ENCODE measurements at places on chromosomes 2 and 18. TPM values are rescaled to one million over a fixed set of nuclear protein-coding genes. Genes with fewer than 3 reads are reported as not detected.

- H3K4me1 ChIP-seq: no peaks in the 10 kb centered on the region
- no peak for DNase-seq
- no peaks in the 10 kb centered on the region for H3K27me3 ChIP-seq
These were observed 49.7 kb downstream of the RRM2 start for GRCh38 chr2:10172033-10172871.

Gene INPP5D
- total RNA-seq: 11.6 TPM

Gene LAMA1
- total RNA-seq: 0.69 TPM

DNA sequence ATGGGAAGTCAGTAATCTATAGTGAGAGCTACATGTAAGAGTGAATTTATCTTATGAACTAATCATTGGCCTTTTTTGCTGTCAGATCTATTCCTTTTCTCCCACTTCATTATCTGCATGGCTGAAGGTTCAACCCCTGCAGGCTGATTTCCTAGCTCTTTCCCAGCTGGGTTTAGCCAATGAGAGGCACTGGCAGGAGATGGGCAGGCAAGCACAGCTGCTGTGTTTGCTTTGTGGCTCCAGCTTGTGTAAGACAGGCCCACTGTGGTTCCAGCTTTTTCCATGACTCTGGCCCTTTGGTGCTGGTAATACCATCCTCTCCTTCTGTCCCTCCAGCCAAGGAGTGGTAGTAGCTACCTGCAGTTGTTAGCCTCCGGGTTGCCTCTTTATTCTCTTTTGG lies 248.8 kb downstream of the PLCL1 start:
- no peak overlapping the region for H3K4me3 ChIP-seq
- no peaks in the 10 kb centered on the region for H3K27me3 ChIP-seq
- H3K36me3 ChIP-seq: no peaks in the 10 kb centered on the region

DNA sequence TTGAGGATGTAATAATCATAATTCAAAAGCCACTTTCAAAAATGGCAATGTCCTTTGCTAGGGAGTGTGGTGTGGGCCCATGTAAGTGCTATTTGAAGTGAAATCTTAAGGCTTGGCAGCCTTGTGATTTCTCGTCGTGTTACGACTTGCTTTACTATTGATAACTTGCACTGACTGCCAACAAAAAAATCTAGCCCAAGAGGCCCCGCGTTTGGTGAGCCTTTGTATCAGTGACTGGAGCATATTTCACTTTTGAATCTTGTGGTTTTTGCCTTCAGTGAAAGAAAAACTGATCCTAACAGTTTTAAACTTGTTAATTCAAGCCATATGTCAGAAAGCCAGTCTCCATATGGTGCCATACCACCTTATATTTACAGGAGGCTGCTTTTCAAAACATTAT lies 248.0 kb downstream of the TMEM182 start:
- no peaks in the 10 kb centered on the region for H3K27me3 ChIP-seq
- no peak overlapping the region for H3K27ac ChIP-seq
- no peaks in the 10 kb centered on the region for H3K36me3 ChIP-seq
- DNase-seq: no peak

GRCh38 chr2:24834733-24835395 lies 41.6 kb downstream of the CENPO start:
- no peaks in the 10 kb centered on the region for H3K4me1 ChIP-seq
- no peak overlapping the region for H3K27ac ChIP-seq
- no peak overlapping the region for H3K4me3 ChIP-seq
- DNase-seq: no peak

DNA sequence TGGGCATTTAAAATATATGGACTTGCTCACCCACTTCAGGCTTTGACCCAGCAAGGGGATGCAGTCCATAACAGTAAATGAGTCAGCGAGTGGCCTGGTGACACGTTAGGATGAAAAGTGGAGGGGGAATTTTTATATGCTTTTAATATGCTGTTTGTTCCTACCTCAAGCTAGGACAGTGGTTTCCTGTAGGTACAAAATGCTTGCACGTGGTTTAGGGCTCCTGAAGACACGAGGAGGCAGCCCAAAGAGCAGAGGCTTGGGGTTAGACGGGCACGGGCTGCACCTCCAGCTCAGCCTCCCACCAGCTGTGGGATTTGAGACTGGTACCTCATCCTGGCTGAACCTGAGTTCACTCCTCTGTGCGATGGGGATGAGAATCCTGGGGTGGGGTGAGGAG lies 306.2 kb upstream of the CXCR4 start:
- DNase-seq: peak; percentile 29
- H3K36me3 ChIP-seq: no peaks in the 10 kb centered on the region
- H3K4me3 ChIP-seq: no peak overlapping the region
- no peak overlapping the region for H3K27ac ChIP-seq
- H3K27me3 ChIP-seq: no peaks in the 10 kb centered on the region

DNA sequence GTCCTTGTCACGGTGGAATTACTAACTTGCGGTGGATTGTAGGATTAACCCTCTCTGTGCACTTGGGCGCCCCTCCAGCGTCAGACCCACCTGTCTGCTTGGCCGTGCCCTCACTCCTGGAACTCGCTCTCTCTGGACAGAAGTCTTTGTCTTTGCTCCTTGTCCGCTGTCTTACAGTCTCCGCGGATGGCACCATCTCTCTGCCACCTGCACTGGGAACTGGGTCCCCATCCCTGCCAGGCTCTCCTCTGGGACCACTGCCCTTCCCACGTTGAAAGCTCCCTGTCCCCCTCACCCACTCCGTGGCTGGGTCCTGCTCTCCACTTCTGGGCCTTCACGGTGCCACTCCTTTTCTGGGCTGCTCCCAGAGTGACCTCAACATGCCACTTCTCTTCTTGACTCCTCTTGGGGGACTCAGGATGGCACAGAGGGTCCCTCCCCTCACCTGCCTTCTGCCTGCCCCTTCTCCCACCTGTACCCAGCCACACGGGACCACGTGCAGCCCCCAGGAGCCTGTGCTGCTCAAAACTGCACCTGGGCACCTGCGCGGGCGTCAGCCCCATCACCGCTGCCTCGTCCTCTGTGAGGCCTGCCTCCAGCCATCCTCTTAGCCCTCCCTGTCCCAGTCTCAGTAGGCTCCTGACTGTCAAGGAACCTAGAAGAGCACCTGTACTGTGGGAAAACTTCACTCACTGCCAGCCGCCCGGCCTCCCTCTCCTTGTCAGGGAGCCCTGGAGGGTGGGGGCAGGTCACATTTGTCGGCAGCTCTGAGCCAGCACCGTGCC lies 11.1 kb downstream of the CNDP2 start:
- no peaks in the 10 kb centered on the region for H3K4me1 ChIP-seq
- no peak overlapping the region for H3K27ac ChIP-seq
- H3K27me3 ChIP-seq: no peaks in the 10 kb centered on the region
- no peak overlapping the region for H3K4me3 ChIP-seq
- H3K36me3 ChIP-seq: peaks cover 83% of the 10 kb centered on the region

Gene VIT
- total RNA-seq: 17.0 TPM

DNA sequence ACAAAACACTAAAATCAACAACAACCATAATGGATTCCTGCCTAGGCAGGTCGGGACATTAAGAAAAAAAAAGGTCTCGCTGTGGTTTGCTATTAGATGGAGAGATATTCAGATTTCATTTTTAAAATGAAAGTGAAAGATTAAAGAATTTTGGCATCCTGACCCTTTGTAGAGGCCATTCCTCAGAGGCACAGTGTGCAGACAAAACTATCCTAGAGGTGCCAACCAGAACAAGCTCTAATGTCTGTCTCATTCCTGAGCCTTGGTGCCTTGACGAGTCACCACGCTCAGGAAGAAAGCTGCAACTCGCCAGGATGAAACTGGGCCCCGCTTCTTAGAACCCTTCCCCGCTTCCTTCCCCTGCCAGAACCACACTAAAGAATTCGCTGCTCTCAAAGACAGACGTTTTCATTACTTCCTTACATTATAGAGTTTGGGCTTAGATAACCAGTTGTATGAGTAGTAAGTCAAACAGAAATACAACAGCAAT lies 156.0 kb downstream of the TGIF1 start:
- no peaks in the 10 kb centered on the region for H3K27me3 ChIP-seq
- H3K4me1 ChIP-seq: peaks cover 47% of the 10 kb centered on the region

GRCh38 chr2:101597347-101597944 lies 100.1 kb upstream of the MAP4K4 start:
- H3K27me3 ChIP-seq: no peaks in the 10 kb centered on the region
- DNase-seq: no peak
- no peak overlapping the region for H3K27ac ChIP-seq
- H3K4me3 ChIP-seq: no peak overlapping the region
- no peaks in the 10 kb centered on the region for H3K36me3 ChIP-seq
- peaks cover 10% of the 10 kb centered on the region for H3K4me1 ChIP-seq

- DNase-seq: no peak
- no peaks in the 10 kb centered on the region for H3K27me3 ChIP-seq
- H3K4me3 ChIP-seq: no peak overlapping the region
- H3K36me3 ChIP-seq: no peaks in the 10 kb centered on the region
These were observed 47.1 kb downstream of the HS1BP3 start for GRCh38 chr2:20603791-20604190.

DNA sequence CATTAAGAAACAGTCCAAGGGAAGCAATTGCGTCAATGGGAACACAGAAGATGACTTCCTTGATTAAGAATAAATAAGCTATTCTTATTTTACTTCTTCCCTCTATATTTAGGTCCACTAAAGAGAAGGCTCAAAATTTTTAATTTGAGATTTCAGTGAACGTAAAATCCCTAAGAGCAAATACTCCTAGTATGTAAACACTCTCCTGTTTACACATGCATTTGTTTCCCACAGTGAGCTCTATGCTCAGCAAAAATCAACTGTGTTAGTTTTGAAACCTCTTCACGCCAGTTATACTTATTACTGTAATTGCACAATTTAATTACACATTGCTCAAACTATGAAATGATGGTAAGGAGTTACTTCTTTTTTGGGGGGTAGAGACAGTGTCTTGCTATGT lies 8.8 kb downstream of the SLC39A6 start:
- H3K4me3 ChIP-seq: no peak overlapping the region
- DNase-seq: no peak
- H3K27ac ChIP-seq: no peak overlapping the region
- H3K36me3 ChIP-seq: peaks cover 54% of the 10 kb centered on the region

DNA sequence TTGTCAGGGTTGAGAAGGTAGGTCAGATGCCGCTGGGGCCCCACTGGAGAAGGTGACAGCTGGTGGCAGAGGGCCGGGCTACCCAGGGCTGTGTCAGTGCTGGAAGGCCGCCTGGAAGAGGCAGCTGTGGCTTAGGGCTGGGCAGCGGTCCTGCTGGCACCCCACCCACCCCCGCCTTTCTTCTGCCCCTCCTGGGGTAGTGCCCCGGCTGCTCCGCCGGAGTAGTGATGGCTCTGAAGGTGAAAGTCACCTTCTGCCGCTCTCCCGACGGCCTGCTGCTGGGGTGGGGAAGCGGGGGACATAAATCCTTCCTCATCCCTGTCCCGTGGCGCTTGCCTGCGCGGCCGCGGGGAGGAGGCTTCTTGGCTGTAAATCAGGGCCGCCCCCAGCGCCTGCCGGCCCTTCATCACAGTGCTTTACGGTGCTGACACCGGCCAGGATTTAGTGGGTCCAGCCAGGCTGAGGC lies 332.2 kb downstream of the DYSF start:
- H3K4me3 ChIP-seq: no peak overlapping the region
- DNase-seq: peak; percentile 70
- H3K4me1 ChIP-seq: peaks cover 6% of the 10 kb centered on the region
- no peaks in the 10 kb centered on the region for H3K36me3 ChIP-seq
- H3K27ac ChIP-seq: no peak overlapping the region
- no peaks in the 10 kb centered on the region for H3K27me3 ChIP-seq

- peaks cover 25% of the 10 kb centered on the region for H3K4me1 ChIP-seq
- H3K27ac ChIP-seq: peak overlapping the region; percentile 15
- peaks cover 20% of the 10 kb centered on the region for H3K36me3 ChIP-seq
- no peak for DNase-seq
These were observed 144.3 kb upstream of the SMAD7 start for GRCh38 chr18:49094979-49095632.

- no peak for DNase-seq
- no peaks in the 10 kb centered on the region for H3K36me3 ChIP-seq
- H3K27me3 ChIP-seq: no peaks in the 10 kb centered on the region
- no peak overlapping the region for H3K4me3 ChIP-seq
- H3K4me1 ChIP-seq: peaks cover 87% of the 10 kb centered on the region
These were observed 33.7 kb downstream of the TMEM17 start for GRCh38 chr2:62472312-62472711.

DNA sequence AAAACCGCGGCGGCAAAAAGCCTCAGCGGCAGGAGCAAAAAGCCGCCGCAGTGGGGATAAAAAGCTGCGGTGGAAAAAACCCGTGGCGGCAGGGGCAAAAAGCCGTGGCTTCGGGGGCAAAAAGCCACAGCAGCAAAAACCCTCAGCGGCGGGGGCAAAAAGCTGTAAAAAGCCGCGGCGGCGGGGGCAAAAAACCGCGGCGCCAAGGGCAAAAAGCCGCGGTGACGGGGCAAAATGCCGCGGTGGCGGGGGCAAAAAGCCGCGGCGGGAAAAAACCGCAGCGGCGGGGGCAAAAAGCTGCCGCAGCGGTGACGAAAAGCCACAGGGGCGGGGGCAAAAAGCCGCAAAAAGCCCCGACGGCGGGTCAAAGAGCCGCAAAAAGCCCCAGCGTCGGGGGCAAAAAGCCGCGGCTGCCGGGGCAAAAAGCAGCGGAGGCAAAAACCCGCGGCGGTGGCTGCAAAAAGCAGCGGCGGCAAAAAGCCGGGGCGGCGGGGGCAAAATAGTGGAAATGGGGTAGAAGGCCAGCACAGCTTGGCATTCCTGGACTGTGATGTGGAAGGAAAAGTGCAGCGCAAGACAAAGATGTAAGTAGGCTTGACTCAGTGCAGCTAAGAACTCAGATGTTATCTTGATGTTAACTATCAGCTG lies 151.8 kb downstream of the ANKRD30BL start:
- peaks cover 8% of the 10 kb centered on the region for H3K4me1 ChIP-seq
- no peaks in the 10 kb centered on the region for H3K36me3 ChIP-seq
- H3K27me3 ChIP-seq: no peaks in the 10 kb centered on the region
- no peak overlapping the region for H3K27ac ChIP-seq
- H3K4me3 ChIP-seq: peak overlapping the region; percentile 42

DNA sequence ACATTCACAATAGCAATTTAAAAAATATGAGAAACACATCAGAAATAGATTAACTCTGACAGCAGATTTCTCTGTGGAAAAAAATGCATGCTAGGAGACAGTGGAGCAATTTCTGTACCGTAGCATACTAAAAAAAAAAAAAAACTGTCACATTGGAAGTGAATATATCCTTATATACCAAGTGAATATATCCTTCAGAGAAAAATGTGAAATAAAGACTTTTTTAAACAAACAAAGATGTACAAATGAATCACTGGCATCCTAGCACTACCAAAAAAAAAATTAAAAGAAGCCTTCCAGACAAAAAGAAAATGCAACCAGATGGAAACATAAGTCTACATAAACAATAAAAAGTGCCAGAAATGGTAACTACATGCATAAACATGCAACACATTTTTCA lies 169.4 kb downstream of the NBAS start:
- H3K27ac ChIP-seq: no peak overlapping the region
- H3K27me3 ChIP-seq: no peaks in the 10 kb centered on the region
- H3K36me3 ChIP-seq: peaks cover 4% of the 10 kb centered on the region
- H3K4me1 ChIP-seq: no peaks in the 10 kb centered on the region
- DNase-seq: no peak
- H3K4me3 ChIP-seq: no peak overlapping the region

GRCh38 chr18:37619964-37620363 lies 54.4 kb upstream of the CELF4 start:
- H3K27me3 ChIP-seq: no peaks in the 10 kb centered on the region
- DNase-seq: no peak
- no peaks in the 10 kb centered on the region for H3K4me1 ChIP-seq
- H3K36me3 ChIP-seq: no peaks in the 10 kb centered on the region
- no peak overlapping the region for H3K27ac ChIP-seq

Gene METTL4
- total RNA-seq: 6.0 TPM

Gene CYP20A1
- total RNA-seq: 29.6 TPM

Gene SIX3
- 0.42 TPM for total RNA-seq

Gene DLX2
- not detected for total RNA-seq

Gene PRKAG3
- not detected for total RNA-seq
